ENCODE measurements at places on chromosomes 5 and 9.

GRCh38 chr5:31888564-31888963 lies 249.6 kb downstream of the PDZD2 start:
- no peak for DNase-seq

DNA sequence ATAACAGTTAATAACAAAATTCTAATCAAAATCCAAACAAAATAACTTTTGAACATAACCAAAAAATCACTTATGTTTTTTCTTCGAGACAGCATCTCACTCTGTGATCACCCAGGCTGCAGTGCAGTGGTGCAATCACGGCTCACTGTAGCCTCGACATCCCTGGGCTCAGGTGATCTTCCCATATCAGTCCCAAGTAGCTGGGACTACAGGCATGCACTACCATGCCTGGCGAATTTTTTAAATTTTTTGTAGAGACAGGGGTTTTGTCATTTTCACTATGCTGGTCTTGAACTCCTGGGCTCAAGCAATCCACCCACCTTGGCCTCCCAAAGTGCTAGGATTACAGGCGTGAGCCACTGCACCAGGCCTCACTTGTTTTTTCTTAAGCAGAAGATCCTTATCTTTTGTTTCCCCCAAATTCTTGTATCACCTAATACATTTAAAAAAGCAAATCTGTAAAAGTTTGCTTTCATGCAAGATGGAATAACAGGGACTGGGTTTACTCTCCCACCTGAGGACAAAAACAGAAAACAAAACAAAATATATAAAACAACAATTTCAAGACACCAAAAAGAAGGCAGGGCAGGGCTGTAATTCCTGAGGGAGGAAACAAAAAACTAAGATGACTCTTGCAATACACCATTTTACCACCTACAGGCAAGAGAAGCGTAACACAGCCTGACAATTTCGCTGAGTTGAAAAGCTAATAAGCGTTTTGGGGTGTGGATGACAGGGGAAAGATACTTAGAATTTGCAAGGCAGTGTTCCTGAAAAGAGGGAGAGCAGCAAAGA lies 71.4 kb downstream of the RAPGEF6 start:
- no peak for DNase-seq

GRCh38 chr9:6441269-6441668 lies 28.3 kb downstream of the UHRF2 start:
- DNase-seq = no peak

GRCh38 chr5:125293726-125294125 lies 547.3 kb upstream of the ZNF608 start:
- no peak for DNase-seq

GRCh38 chr9:97969014-97969413 lies 14.1 kb upstream of the ANP32B start:
- no peak for DNase-seq
